ENCODE measurements at places on chromosomes 13 and 19.

DNA sequence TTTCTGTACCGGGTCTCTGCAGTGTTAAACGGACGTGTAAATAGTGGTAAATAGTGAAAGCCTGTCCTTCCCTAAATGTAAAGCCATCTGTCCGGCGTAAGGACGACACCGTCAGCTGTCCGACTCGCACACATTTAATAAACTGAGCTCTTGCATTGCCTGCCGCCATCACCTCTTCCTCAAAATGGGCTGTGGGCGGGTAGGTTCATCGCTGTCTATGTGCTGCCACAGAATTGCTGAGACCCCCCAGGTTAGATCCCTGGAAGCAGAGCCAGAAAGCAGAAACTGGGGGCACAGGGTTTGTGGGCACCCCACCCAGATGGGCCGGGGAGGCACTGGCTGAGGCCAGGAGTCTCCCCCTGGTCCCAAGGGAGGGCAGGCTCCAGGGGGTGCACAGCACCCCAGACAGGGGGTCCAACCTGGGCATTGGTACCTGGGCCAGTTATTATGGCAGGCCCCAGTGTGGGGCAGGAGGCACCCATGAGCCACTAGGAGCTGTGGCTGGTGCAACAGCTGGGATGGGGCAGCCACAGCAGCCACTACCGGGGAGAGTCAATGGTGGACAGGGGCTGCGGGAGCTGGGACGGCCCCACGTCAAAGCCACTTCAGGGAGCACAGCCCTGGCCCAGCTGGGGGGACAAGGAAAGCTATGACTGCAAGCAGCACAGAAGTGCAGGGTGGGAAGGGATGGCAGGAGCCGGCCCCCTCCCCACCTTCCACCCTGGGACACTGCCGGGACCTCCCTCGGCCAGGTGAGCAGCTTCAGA lies 5.7 kb downstream of the C19orf25 start:
- DNase-seq: no peak

DNA sequence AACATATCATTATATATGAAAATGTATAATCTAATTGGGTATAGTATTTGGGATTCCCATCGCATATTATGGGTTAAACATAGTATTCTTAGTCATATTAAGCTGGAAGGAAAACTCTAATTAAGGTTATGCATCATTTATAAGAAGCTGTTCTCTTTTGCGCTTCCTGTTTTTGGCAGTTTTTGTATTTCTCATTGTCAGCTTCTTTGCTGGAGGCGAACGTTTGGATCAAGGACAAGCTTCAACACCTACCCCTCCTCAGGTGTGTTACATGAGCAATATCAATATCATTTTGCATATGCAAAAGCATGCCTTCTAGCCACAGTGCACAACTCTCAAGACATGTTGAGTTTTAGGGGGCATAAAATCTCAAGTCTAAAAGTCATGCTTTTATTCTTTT lies 439.8 kb downstream of the TDRD3 start:
- DNase-seq: no peak

- DNase-seq: no peak
These were observed 52.9 kb upstream of the GPR12 start for GRCh38 chr13:26813321-26813979.

DNA sequence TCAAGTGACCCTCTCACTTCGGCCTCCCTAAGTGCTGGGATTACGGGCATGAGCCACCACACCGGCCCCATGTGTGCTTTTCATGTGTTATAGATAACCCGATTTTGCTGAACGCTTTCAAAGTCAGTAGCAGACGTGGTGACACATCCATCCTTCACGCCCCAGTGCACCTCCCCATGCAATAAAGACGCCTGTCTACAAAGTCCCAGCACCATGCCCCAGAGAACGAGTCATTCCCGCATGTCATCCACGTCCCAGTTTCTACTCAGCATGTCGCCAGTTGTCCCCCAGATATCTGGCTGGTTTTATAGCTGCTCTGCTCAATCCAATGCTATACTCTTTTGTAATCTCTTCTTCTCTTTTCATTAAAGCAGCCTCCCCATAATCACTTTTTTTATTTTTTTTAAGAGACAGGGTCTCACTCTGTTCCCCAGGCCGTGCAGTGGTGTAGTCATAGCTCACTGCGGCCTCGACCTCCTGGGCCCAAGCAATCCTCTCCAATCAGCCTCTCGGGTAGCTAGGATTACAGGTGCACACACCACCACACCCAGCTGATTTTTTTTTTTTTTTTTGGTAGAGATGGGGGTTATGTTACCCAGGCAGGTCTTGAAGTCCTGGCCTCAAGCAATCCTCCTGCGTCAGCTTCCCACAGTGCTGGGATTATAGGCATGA lies 42.5 kb downstream of the DNM2 start:
- no peak for DNase-seq

DNA sequence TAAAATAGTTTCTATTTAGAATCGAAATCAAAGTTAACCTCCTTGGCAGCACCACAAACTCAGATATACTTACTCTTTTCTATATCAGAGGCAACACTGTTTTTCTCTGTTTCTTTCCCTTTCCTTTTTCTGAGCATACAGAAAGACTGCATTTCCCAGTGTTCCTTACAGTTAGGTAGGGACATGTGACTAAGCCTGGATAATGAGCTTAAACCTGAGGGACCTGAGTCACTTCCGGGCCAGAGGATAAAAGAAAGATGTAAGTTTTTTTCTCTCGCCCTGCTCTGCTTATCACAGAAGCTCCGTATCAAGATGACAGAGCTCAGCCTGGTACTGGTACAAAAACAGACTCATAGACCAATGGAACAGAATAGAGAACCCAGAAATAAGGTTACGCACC lies 531.9 kb downstream of the KLF12 start:
- no peak for DNase-seq

DNA sequence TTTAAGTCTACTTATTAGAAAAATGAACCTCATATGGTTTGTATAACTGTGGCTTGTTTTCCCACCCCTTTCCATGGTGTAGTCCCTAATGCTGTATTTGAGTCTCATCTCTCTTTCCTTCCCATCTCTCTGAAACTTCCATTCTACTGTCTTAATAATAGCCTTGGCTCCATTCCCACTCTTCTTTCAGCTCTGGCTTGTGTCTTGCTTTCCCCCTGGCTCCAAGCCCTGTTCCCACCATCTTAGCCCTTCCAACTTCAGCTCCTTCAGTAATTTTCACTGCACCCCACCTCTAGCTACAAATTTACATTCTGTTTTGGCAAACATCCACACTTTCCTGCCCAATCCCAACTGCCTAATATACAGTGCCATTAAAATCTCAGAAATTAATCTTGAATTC lies 137.5 kb downstream of the SLITRK6 start:
- DNase-seq: no peak

- no peak for DNase-seq
These were observed 5.7 kb upstream of the TNFSF13B start for GRCh38 chr13:108263621-108264355.

GRCh38 chr13:96646515-96647211 lies 347.6 kb downstream of the OXGR1 start:
- no peak for DNase-seq

DNA sequence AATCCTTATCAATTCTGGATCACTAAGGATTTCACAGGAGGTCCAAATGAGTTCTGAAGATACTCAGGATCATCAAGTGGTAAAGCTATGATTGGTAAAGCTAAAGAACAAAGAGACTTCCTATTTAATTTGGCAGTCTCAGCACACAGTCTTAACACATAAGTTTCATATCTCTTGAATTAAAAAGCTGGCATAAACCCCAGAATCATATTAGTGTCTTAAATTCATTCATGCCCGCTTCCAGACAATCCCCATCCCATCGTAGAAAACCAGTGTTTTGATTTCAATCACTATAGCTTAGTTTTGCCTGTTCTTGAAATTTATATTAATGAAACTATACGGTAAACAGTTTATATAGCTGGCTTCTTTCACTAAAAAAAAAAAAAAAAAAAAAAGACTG lies 278.7 kb downstream of the DIAPH3 start:
- no peak for DNase-seq

- DNase-seq: no peak
These were observed 141.2 kb downstream of the TEX29 start for GRCh38 chr13:111461445-111462149.

DNA sequence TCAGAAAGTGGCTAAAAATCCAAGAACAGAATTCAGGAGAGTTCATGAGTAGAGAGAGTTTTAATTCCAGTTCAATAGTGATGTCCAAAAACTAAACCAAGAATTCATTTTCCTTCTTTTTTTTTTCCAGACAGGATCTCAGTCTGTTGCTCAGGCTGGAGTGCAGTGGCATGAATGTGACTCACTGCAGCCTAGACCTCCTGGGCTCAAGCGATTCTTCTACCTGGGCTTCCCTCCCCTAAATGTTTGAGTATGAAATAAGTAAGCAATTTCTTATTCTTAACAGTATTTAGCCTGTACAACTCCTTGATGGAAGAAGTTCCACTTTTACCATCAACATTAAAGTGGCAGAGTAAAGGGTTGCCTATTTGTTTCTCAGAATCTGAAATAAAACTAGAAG lies 3.8 kb downstream of the COMMD6 start:
- DNase-seq: no peak

DNA sequence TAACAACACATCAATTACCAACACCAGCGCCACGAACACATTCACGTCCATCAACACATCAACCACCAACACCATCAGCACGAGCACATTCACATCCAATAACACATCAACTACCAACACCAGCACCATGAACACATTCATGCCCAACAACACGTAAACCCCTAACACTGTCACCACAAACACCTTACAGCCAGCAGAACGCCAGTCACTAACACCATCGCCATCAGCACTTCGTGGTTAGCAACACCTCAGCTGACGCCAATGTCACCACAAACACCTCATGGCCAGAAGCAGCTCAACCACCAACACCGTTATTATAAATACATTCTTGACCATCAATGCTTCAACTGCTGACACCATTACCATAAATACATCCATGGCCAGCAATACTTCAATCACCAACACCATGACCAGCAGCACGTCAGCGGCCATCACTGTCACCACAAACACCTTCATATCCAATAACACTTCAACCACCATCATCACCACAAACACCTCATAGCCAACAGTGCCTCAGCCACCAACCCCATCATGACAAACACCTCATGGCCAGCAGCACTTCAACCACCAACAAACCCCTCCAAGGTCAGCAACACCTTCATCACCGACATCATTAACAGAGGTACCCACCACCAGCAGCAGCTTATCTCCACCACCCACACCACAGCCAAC lies 9.4 kb downstream of the FCER2 start:
- DNase-seq: no peak

- no peak for DNase-seq
These were observed 30.1 kb downstream of the ZNF557 start for GRCh38 chr19:7099597-7099921.

GRCh38 chr19:33872445-33873320 lies 76.0 kb downstream of the KCTD15 start:
- no peak for DNase-seq

DNA sequence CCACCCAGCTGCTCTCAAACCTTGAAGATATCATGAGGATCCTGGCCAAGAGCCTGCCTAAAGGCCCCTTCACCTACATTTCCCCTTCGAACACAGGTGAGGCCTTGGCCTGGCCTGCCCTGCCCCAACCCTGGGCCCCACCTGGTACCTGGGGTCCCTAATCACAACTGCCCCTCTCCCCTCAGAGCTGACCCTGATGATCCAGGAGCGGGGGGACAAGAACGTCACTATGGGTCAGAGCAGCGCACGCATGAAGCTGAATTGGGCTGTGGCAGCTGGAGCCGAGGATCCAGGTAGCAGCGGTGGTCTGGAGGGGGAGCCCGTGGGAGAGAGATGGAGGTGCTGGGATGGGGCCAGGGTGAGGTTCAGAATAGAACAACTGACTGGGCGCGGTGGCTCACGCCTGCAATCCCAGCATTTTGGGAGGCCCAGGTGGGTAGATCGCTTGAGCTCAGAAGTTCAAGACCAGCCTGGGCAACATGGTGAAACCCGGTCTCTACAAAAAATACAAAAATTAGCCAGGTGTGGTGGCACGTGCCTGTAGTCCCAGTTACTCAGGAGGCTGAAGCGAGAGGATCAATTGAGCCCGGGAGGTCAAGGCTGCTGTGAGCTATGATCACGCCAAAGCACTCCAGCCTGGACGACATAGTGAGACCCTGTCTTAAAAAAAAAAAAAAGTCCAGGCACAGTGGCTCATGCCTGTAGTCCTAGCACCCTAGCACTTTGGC lies 17.5 kb downstream of the DDX39A start:
- no peak for DNase-seq

DNA sequence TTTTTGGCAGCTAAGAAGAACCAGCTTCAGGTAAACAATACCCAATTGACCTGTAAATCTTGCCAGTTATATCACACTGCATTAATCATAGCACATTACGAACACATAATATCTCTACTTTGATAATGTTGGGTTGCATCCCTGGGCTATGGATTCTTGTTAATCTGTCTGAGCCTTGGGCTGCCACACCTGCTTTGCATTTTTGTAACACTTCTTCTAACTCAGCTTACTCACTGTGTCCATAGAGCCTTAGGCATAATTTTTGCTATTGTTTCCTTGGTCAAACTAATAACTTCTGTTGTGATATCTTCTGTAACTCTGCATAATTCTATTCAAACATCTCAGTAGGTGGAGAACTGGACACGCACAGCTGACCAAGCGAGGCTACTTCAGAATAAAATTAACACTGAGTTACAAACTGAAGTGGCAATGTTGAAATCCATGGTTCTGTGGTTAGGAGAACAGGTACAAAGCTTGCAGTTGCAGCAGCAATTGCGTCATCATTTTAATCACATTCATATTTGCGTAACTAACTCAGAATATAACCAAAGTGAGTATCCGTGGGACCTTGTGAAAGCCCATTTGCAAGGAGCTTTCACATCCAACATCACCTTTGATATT lies 6.4 kb downstream of the ZNF350 start:
- DNase-seq: no peak

DNA sequence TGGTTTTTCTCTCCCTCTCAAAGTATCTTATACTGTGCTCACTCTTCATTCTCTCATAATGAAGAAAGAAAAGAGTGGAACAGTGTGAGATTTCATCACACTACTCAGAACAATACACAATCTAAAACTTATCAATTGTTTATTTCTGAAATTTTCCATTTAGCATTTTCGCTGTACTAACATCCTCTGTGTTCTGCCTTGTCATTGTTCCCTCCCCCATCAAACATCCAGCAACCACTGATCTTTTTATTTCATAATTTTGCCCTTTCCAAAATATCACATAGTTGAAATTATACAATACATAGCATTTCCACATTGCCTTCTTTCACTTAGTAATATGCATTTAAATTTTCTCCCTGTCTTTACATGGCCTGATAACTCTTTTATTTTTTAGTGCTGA lies 658.7 kb downstream of the SLITRK1 start:
- DNase-seq: no peak

- no peak for DNase-seq
These were observed 64.4 kb downstream of the B3GLCT start for GRCh38 chr13:31264151-31264550.

DNA sequence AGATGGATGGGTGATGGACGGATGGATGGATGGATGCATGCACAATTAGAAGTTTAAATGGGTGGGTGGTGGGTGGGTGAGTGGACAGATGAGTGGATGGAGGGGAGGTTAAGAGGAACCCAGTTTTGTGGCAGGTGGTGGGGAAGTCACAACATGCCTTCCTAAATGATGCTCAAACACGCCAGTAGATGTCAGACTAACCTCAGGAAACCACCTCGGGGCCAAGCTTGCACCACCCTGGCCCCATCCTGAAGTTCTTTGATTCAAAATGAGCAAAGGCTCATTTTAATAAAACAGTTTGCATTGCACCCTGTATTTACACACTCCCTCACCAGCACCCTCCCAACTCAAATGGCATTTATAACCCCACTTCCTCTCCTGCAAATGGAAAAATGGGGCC lies 91.4 kb upstream of the CACNA1A start:
- peak; percentile 16 for DNase-seq

GRCh38 chr13:78777976-78778375 lies 119.0 kb upstream of the OBI1 start:
- DNase-seq: no peak

- DNase-seq: no peak
These were observed 29.7 kb downstream of the RASA3 start for GRCh38 chr13:114102521-114103288.
